ENCODE measurements at places on chromosomes 13 and 19.

- no peak for DNase-seq
These were observed 287.0 kb downstream of the FGF9 start for GRCh38 chr13:21957833-21958232.

- DNase-seq, result no peak
These were observed 624.4 kb upstream of the KLHL1 start for GRCh38 chr13:70732611-70733010.

GRCh38 chr19:35751839-35752745, 3.7 kb downstream of the LIN37 start:
- no peak for DNase-seq

DNA sequence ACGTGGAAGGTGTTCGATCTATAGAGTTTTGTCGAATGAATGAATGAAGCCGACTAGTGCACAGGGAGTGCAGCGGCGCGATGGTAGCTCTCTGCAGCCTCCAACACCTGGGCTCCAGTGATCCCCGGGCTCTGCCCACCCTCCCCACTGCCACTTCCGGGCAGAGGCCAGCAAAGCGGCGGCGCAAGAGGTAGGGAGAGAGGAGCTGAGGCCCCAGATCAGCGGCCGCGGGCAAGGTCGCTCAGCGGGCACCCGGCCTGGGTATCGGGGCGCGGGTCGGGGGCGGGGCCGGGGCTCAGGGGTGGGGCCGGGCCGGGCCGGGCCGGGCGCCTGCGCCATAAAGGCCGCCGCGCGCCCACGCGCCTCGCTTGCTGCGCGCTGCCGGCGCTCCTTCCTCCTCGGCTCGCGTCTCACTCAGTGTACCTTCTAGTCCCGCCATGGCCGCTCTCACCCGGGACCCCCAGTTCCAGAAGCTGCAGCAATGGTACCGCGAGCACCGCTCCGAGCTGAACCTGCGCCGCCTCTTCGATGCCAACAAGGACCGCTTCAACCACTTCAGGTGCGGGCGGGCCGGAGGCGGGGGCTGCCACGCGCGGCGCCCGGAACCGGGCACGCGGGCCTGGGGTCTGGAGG, at the start of gene GPI:
Gene GPI, plus strand, starts transcription at position 367 of the 633 bp plus-strand sequence. Its CDS starts 71 bp downstream, at position 438.
- DNase-seq, result peak; percentile 29

DNA sequence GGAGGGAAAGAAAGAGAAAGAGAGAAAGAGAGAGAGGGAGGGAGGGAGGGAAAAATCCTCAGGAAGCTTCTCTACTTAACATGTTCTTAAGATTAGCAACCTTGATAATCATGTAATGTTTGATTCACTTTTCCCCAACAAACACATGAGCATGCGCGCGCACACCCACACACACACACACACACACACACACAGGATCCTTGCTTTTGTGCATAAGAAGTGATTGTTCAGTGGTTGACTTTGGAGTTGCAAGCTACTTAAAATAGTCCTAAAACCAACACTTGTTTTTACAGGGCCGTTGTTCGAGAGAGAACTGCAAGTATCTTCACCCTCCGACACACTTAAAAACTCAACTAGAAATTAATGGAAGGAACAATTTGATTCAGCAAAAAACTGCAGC, 100.0 kb upstream of the RAP2A start:
- no peak for DNase-seq

GRCh38 chr19:12959481-12959880, 2.5 kb upstream of the GADD45GIP1 start:
- DNase-seq, result no peak

- DNase-seq, result no peak
These were observed 97.4 kb downstream of the STK24 start for GRCh38 chr13:98479496-98480003.

GRCh38 chr13:73677048-73677601, 457.1 kb downstream of the KLF12 start:
- DNase-seq, result no peak

DNA sequence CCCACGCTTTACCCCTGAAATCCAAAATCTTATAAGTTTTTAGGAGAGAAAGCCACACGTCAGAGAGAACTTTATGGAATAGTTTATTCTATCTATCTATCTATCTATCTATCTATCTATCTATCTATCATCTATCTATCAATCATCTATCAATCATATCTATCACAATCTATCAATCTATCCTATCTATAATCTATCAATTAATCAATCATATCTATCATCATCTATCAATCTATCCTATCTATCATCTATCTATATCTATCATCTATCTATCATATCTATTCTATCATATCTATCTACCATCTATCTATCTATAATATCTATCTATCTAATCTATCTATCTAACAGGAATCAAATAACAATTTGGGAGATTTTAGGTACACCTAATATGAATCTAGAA, 115.1 kb downstream of the FGF9 start:
- DNase-seq, result no peak

GRCh38 chr19:11881151-11881800, 6.3 kb upstream of the ZNF69 start:
- peak; percentile 67 for DNase-seq

- no peak for DNase-seq
These were observed 53.2 kb upstream of the GAS6 start for GRCh38 chr13:113917096-113917495.

- no peak for DNase-seq
These were observed at the start of gene CLEC17A for GRCh38 chr19:14582894-14583340. TSS of gene CLEC17A (plus strand) at chr19:14583084. CDS start at chr19:14583161, 77 bp downstream.

GRCh38 chr13:86729206-86729605, 930.0 kb upstream of the SLITRK6 start:
- DNase-seq, result no peak

GRCh38 chr13:77042566-77043177, 15.7 kb upstream of the FBXL3 start:
- no peak for DNase-seq

GRCh38 chr13:61170856-61171255, 244.8 kb downstream of the PCDH20 start:
- no peak for DNase-seq

DNA sequence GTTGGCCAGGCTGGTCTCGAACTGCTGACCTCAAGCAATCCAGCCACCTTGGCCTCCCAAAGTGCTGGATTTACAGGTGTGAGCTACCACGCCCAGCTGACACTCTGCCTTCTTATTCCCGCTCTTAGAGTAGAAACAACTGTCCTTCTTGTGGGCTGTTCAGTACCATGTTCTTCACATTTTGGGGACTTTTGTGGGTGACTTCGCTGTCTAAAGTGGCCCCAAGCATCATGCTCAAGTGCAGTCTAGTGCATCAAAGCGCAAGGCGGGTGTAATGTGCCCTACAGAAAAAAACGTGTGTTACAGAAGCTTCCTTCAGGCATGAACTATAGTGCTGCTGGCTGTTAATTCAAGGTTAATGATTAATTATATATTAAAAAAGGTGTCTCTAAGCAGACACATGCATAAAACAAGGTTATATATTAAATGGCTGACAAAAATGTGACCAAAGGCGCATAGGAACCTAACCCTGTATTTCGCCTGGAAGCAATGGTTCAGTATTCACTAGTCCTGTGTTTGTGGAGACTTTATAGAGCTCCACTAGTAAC, 38.3 kb downstream of the ABCC4 start:
- no peak for DNase-seq

- DNase-seq, result no peak
These were observed 736.3 kb upstream of the KLHL1 start for GRCh38 chr13:70844391-70845108.

DNA sequence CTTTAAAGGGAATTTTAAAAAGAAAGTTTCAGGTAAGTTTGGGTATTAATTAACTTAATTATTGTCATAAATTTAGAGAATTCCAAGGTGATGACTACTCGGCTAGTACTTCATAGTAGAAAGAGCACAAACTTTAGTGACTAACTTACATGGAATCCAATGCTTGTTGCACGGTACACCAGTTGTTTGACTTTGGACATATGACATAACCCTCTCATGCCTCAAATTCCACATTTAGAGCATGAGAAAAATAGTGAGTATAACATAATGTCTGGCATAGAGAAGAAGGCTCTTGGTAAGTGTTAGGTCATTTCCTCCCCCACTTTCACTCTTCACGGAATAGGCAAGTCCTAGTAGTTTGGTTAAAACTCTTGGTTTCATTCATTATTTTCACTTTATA, 1249.4 kb upstream of the SLC10A2 start:
- no peak for DNase-seq

DNA sequence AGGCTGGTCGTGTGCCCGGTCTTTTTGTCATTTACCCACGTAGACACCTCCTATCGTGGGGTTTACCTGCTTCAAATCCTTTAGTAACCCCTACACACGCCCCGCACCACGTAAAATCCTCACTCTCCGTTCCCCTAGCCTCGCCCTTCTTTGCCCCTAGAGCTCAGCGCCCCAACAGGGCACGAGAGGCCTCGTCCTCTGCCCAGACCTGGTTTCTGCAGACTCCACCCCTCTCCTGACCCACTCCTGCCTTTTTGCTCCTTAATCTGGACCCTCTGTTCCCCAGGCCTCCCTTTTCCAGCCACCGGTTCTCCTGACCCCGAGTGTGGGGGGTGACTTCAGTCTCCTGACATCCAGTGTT, 412 bp downstream of the ZNF528 start:
- DNase-seq, result no peak

DNA sequence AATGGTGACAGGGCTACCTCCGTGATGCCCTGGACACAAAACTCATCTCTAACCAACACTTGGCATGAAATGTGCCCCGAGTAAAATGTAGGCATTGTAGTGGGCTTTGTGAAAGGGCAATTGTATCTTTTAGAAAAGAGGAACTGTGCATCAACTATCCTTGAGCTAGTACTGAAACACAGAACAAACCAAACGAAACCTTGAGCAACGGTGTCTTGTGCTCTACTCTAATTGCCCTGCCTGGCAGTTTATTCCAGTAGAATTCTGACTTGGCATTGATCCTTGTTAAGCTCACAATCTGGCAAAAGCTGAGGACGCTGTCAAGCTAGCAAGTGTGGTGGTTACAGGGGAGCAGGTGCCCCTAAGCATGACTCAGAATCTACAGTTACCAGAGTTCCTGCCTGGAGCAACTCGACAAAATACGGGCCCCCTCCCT, 707.1 kb upstream of the SPRY2 start:
- DNase-seq, result no peak

All from tibial nerve (tissue), 4 donors.